AG08395 (cell line): ENCODE measurements at places on chromosomes 6 and 20.
A peak's percentile ranks its signal among the peaks of the same experiment; 100 is the strongest.

DNA sequence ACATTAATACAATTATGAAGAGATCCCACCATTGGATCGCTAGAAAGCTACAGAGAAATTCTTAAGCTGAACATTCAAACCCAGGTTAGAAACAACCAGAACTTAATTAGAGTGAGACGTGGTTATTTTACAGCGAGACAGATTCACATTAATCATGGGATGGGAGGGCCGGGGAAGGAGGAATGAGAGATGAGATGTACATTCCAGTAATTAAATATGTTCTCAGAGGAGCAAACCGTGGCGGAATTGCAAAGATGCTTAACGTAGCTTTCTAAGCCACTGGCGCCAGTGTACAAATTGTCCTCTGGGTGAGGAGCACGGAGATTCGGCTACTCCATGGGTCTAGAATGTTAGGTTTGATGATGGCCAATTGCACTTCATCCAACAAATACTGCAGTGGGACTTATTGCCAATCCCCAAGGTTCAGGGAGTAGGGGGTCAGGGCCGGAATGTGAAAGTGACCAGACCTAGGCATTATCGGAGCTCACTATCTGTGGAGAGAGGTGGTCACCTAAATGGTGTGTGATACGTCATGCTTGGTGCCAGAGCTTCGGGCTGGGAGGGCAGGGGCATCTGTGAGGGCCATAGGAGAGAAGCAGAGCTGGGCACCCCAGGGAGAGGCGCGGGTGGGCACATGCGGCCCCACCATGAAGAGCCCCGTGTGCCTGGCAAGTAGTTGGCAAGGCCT, 114.7 kb downstream of the EDN3 start:
- DNase-seq = no peak

- DNase-seq = no peak
Measured at GRCh38 chr6:34285448-34286164, 36.8 kb upstream of the SMIM29 start.

DNA sequence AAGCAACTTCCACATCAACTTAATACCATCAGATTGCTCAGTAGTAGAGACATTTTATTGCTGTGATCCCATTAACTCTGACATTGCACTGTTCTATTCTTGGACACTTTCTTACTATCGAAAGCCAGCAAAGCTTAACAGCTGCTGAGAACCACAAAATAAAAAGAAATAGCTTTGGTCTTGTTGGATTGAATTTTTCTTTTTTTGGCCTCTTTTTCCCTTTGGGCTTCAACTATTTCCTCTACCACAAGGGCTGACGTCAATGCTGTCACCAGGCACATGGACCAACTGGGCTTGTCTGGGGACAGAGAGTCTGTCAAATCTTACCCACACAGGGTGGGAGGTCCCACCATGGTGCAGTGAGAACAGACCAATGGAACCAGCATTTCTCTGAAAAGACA, 63.4 kb upstream of the ENPP5 start:
- DNase-seq = no peak

DNA sequence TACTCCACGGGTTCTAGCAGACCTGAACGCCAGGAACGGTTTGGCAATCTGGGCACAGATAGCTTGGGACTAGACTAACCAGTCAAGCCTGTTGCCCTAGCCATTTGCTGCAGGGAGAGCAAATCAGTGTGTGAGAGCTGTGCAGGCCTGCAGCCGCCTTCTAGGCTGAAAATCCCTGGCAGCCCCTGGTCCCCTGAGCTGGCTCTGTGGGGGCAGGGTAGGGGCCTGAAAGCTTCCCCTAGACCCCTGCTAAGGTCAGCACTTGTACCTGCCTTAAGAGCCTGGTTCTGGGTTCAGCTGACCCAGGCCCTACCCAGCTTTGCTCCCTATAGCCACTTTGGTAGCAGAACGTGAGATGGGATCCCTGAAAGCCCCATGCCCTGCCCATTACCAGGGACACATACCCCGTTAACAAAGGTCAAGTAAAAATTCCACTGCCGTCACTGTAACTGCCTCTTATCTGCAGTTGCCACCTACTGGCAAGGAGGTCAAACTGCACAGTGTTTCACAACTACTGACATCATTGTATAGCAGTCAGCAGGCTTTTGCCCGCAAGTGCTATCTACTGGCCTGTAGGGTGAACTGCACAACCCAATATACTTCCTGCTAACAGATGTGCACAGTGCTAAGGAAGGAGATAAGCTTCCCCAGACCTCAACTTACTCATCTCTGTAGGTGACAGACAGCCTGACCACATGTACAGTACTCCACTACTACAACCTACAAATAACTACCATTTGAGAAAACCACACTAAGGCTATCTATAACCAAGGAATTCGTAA, 95.1 kb upstream of the OLIG3 start:
- peak; percentile 6 for DNase-seq

DNA sequence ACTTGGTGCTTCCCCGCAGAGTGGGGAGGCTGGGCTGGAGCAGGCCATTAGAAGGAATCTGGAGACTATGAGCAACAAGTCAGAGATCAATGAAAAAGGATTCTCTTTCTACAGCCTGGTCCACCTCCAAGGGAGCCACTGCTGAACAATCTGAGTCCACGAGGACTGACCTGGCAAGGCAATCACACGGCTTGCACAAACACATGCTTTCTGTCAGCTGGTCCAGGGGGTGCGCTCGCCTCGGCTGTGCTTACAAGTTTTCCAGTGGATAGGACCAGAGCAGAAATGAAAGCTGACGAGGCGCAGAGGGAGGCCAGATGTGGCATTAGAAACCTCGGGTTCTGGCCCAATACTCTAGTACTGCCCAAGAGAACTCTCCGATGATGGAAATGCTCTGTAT, 18.1 kb downstream of the KCNK5 start:
- DNase-seq = no peak

- no peak for DNase-seq
Measured at GRCh38 chr20:23601715-23602114, 4.0 kb downstream of the CST9 start.

DNA sequence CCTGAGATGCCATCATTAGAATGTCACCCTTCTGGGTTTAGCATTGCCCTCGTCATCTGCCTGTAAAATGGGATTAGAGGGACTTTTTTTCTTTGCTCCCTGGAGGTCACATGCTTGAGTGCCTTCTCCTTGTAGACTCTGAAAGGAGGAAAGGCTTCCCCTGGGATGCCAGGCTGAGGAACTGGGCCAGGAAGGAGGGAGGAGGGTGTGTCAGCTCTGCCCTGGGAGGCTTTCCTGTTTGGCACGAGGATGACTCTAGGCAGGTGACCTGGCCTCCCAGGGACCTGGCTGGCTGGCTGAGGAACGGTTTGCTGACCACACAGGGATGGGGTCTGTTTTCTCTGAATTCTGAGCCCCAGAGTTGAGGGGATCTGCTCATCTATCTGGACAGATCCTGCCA, 137.9 kb upstream of the RNF24 start:
- DNase-seq = no peak

DNA sequence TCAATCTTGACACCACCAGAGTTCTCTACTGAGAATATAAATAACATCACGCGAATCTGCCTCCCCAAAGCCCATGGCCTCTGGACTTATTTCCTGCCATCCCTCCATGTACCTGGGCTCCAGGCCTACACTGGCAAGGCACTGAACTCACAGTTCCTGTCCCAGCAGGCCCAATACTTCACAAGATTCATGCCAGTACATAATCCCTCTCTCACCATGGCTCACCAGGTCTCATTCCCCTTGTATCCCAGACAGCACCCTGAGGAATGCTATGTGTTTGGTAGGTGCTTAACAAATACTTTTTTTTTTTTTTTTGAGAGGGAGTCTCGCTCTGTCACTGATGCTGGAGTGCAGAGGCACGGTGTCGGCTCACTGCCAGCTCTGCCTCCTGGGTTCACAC, 1.9 kb downstream of the KIF16B start:
- DNase-seq = no peak

GRCh38 chr6:15398633-15399275, 152.9 kb downstream of the JARID2 start:
- DNase-seq = no peak

- DNase-seq = peak; percentile 50
Measured at GRCh38 chr6:127207591-127208120, 59.0 kb upstream of the RNF146 start.

DNA sequence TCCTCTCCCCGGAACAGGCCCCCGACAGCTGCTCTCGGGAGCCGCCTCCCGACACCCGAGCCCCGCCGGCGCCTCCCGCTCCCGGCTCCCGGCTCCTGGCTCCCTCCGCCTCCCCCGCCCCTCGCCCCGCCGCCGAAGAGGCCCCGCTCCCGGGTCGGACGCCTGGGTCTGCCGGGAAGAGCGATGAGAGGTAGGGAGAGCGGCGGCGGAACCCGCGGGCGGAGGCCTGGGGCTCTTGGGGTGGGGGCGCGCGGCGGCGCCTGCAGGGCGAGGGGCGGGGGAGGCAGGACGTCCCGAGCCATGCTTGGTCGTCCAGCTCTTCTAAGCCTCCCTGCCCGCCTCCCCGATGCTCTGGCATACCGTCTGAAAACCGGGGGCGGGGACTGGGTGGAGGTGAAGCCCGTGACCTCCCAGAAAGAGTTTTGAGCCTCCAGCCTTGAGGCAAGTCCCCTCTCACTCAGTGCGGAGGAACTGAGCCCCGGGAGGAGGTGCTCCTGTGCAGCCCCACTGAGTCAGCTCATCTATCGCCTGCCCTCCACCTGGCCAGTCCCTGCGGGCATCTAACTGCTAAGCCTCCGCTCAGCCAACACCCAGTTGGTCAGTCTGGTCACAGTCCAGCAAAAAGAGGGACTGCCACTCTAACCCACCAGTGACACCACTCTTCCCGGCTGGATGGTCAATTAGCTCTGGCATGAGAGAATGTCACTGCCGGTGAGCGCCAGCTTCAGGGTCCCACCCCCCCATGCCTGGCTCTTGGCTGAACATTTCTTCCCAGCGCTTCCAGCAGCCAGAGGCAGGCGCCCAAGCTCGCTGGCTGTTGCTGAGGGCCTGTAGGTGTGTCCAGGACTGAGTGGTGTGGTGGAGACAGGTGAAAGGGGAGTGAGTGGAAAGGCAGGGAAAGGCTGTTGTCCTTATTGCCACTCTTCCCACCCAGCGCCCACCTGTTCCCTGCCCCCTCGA, 482 bp downstream of the DDR1 start:
- DNase-seq = peak; percentile 50

GRCh38 chr6:134073161-134073560, 20.7 kb upstream of the SLC2A12 start:
- no peak for DNase-seq

- DNase-seq = no peak
Measured at GRCh38 chr6:162343198-162343935, 384.2 kb downstream of the PRKN start.

- no peak for DNase-seq
Measured at GRCh38 chr20:59141818-59142581, 21.6 kb upstream of the ZNF831 start.

- DNase-seq = no peak
Measured at GRCh38 chr20:51738877-51739447, 29.2 kb downstream of the ATP9A start.

DNA sequence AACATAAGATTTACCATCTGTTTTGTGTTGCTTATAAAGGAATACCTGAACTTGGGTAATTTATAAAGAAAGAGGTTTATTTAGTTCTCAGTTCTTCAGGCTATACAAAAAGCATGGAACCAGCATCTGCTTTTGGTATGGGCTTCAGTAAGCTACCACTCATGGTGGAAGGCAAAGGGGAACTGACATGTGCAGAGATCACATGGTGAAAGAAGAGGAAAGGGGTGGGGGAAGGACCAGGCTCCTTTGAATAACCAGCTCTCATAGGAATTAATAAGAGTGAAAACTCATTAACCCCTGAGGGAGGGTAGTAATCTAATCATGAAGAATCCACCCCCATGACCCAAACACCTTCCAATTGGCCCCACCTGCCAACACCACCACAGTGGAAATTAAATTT, 89.5 kb upstream of the TMEM170B start:
- no peak for DNase-seq

- DNase-seq = no peak
Measured at GRCh38 chr6:75796723-75797122, 47.7 kb downstream of the MYO6 start.
